ENCODE measurements at places on chromosomes 12 and 14.

- no peaks in the 10 kb centered on the region for H3K36me3 ChIP-seq
- no peak for DNase-seq
- no peak overlapping the region for H3K27ac ChIP-seq
Observed at GRCh38 chr14:101167428-101167827, 263.9 kb upstream of the RTL1 start.

- peaks cover 54% of the 10 kb centered on the region for H3K4me1 ChIP-seq
- no peaks in the 10 kb centered on the region for H3K27me3 ChIP-seq
- H3K27ac ChIP-seq, result peak overlapping the region; percentile 97
- no peak for DNase-seq
- peak overlapping the region; percentile 81 for H3K4me3 ChIP-seq
Observed at GRCh38 chr12:50505675-50506530, 1.1 kb downstream of the DIP2B start.

GRCh38 chr14:101808020-101808641 is 46.6 kb downstream of the PPP2R5C start:
- DNase-seq, result no peak
- peaks cover 15% of the 10 kb centered on the region for H3K4me1 ChIP-seq
- H3K4me3 ChIP-seq, result no peak overlapping the region
- peak overlapping the region; percentile 100 for H3K27ac ChIP-seq
- H3K27me3 ChIP-seq, result no peaks in the 10 kb centered on the region
- H3K36me3 ChIP-seq, result no peaks in the 10 kb centered on the region

DNA sequence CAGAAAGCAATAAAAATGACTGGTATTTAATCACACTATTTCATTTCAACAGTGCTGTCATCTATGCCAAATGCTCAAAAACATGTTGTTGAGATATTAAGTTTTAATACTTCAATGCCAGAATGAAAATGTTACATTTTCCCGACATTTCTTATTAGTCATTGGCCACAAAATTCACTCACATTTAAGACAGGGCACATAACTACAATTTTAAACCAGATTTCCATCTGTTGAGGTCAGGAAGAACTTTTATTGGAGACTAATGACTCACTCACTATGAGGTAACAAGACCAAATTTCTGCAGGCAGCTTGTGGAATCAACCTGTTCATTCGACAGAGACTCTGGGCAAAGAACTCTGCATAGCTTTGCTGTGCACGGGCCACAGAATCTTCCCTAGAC is 36.8 kb downstream of the PPTC7 start:
- no peak for DNase-seq
- peaks cover 70% of the 10 kb centered on the region for H3K4me1 ChIP-seq
- H3K27ac ChIP-seq, result peak overlapping the region; percentile 42

GRCh38 chr14:59246566-59246965 is 58.1 kb downstream of the DAAM1 start:
- H3K27ac ChIP-seq, result no peak overlapping the region
- H3K4me1 ChIP-seq, result peaks cover 19% of the 10 kb centered on the region
- no peaks in the 10 kb centered on the region for H3K27me3 ChIP-seq
- DNase-seq, result no peak
- H3K36me3 ChIP-seq, result no peaks in the 10 kb centered on the region

GRCh38 chr12:57623385-57623784 is 9.6 kb downstream of the B4GALNT1 start:
- peaks cover 9% of the 10 kb centered on the region for H3K4me1 ChIP-seq
- H3K4me3 ChIP-seq, result no peak overlapping the region

DNA sequence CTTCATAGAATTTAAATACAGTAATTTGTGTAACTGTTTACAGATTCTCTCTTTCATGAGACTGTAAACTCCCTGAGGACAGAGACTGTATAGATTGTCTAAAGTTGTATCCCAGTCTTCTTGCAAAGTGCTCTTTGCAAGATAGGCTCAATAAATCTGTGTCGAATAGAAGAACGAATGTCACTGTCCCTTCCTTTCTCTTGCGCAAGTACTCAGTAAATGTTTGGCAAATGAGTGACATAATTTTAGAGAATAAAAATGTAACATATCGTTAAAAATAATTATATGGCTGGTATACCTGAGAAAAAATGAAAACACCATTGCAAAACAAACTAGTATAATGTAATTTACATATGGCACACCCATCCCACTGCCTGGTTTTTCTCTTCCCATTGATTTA is 1.9 kb upstream of the RALGAPA1 start:
- no peaks in the 10 kb centered on the region for H3K27me3 ChIP-seq
- DNase-seq, result no peak
- H3K4me3 ChIP-seq, result no peak overlapping the region
- no peaks in the 10 kb centered on the region for H3K36me3 ChIP-seq

DNA sequence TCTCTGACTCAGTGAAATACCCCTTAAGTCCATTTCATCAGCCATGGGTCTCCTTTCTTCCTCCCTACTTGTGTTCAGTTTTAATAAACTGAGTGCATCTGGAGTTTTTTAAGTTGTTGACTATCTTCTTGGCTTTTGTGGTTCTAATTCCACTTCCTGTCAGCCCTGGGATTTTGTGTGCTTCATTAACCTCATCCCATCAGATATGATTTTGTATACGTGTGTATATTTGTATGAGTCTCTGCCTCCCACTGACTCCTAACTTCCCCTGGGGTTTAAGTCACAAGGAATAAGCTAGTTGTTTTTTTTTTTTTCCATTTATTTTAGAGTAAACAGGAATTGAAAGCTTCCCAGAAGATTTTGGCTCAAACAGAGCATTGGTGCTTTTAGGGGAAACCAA is 62.7 kb downstream of the TTLL5 start:
- no peaks in the 10 kb centered on the region for H3K27me3 ChIP-seq
- no peak for DNase-seq
- peaks cover 52% of the 10 kb centered on the region for H3K4me1 ChIP-seq
- H3K36me3 ChIP-seq, result no peaks in the 10 kb centered on the region
- H3K27ac ChIP-seq, result peak overlapping the region; percentile 68

GRCh38 chr12:116964054-116965050 is 53.6 kb downstream of the FBXW8 start:
- H3K27me3 ChIP-seq, result no peaks in the 10 kb centered on the region
- no peak overlapping the region for H3K27ac ChIP-seq
- no peak for DNase-seq
- peaks cover 7% of the 10 kb centered on the region for H3K4me1 ChIP-seq
- no peaks in the 10 kb centered on the region for H3K36me3 ChIP-seq

GRCh38 chr12:31387466-31387865 is 61.5 kb upstream of the SINHCAF start:
- no peak for DNase-seq
- no peaks in the 10 kb centered on the region for H3K27me3 ChIP-seq
- H3K27ac ChIP-seq, result no peak overlapping the region
- H3K36me3 ChIP-seq, result peaks cover 18% of the 10 kb centered on the region
- no peaks in the 10 kb centered on the region for H3K4me1 ChIP-seq
- H3K4me3 ChIP-seq, result no peak overlapping the region

DNA sequence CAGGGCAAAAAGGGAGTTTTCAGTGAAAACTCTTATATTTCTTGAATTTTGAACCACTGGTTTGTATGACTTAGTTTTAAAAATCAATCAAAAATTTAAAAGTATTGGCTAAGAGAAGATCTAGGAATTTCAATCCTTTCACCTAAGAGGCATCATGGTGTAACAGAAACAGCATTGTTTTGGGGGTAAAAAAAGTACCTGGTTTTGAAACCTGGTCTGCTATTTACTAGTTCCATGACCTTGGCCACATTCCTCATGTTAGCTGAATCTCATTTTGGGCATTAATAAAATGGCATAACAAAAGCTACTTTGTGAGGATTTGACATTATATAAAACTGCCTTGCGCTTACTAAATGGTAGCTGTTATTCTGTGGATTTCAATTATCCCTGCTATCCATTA is 16.7 kb upstream of the GNPNAT1 start:
- no peak for DNase-seq
- H3K27ac ChIP-seq, result no peak overlapping the region
- H3K4me1 ChIP-seq, result no peaks in the 10 kb centered on the region
- H3K4me3 ChIP-seq, result no peak overlapping the region

- H3K27me3 ChIP-seq, result peaks cover 31% of the 10 kb centered on the region
- no peaks in the 10 kb centered on the region for H3K36me3 ChIP-seq
- no peak overlapping the region for H3K4me3 ChIP-seq
- no peaks in the 10 kb centered on the region for H3K4me1 ChIP-seq
- DNase-seq, result no peak
- no peak overlapping the region for H3K27ac ChIP-seq
Observed at GRCh38 chr14:106681161-106681560, 1154.8 kb downstream of the TMEM121 start.

- peaks cover 8% of the 10 kb centered on the region for H3K4me1 ChIP-seq
- no peaks in the 10 kb centered on the region for H3K36me3 ChIP-seq
- H3K4me3 ChIP-seq, result peak overlapping the region; percentile 21
- no peak for DNase-seq
- H3K27ac ChIP-seq, result no peak overlapping the region
Observed at GRCh38 chr12:132205271-132206045, 61.2 kb downstream of the NOC4L start.

DNA sequence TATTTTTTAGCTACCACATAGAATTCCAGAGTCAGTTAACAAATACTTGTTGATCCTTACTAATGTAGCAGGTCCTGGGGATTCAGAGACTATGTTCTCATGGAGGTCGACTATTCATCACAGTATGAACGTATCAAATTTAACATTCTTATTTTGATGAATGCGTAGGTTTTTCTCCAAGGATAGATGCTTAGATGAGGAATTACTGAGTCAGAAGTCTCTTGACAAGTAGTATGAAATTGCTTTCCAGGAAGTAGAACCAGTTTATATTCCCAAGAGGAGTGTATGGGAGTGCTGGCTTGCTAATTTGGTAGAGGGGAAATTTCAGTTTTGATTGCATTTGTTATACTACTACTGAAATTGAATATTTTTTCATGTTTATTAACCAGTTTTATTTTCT is 42.8 kb upstream of the CRADD start:
- H3K27ac ChIP-seq, result peak overlapping the region; percentile 42
- no peaks in the 10 kb centered on the region for H3K4me1 ChIP-seq
- no peak overlapping the region for H3K4me3 ChIP-seq

DNA sequence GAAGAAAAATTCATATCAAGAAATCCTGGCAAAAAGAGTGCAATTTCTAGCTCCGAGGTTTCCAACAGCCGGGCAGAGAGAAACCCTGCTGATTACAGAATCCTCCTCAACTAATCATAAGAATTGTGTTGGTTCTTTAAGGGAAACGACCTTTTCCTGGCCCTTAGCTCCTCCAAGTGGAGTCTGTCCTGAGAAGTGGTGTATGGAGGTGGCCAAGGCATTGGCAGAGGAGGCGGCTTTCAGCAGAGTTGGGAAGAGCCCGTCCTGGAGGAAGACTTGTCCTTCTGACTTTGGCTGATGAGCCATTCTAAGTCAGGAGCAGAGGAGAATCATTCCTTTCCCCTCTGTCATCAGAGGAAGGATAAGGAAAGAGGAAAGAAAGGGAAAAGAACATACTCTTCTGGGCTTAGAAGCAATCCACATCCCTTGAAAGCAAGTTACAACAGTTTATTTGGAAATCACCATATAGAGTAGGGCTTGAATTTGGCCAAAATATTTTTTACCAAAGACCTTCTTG is 46.5 kb upstream of the PTCSC3 start:
- no peak for DNase-seq
- no peak overlapping the region for H3K4me3 ChIP-seq
- no peaks in the 10 kb centered on the region for H3K4me1 ChIP-seq
- no peaks in the 10 kb centered on the region for H3K36me3 ChIP-seq

DNA sequence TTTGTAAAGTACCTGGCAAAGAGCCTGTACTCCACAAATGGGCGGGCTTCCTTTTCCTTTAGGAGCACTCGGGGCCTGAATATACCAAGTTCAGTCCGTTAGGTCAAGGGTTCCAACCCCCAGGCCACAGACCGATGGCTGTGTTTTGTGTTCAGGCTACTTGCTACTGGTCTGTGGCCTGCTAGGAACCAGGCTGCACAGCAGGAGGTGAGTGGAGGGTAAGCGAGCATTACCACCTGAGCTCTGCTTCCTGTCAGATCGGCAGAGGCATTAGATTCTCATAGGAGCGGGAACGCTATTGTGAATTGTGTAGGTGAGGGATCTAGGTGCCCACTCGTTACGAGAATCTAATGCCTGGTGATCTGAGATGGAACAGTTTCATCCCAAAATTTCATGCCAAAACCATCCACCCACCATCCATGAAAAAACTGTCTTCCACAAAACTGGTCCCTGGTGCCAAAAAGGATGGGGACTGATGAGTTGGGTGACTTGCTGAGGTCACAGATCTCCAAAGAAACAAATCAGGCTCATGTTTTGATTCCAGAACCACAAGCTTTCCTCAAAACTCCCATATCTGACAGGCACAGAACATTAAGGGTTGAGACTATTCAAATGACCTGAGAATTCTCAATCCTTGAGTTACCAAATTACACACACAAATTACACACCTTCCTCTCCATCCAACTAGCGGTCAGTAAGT is 4.2 kb downstream of the CSRP2 start:
- DNase-seq, result no peak
- H3K36me3 ChIP-seq, result no peaks in the 10 kb centered on the region
- no peaks in the 10 kb centered on the region for H3K27me3 ChIP-seq
- H3K4me3 ChIP-seq, result no peak overlapping the region
- H3K27ac ChIP-seq, result no peak overlapping the region
- peaks cover 8% of the 10 kb centered on the region for H3K4me1 ChIP-seq

DNA sequence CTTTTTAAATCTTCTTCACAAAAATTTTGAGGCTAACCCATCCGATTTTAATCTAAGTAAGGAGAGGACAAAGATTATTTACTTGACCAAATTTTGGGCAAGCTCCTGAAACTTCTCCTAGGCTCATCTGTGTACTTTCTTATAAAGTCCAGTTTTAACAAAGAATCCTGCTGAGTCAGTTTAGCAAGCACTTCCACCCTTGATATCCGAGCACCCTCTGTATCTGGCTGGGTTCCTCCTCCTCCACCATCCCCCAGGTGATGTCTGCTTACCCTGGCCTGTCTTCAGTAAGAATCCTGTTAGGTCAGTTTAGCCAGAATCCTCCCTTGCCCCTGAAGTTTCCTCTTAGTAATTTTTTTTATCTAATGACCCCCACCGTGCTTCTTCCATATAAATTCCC is 140.5 kb downstream of the PHLDA1 start:
- H3K27me3 ChIP-seq, result no peaks in the 10 kb centered on the region
- H3K4me1 ChIP-seq, result no peaks in the 10 kb centered on the region
- DNase-seq, result no peak
- no peak overlapping the region for H3K4me3 ChIP-seq

- H3K4me1 ChIP-seq, result no peaks in the 10 kb centered on the region
- H3K36me3 ChIP-seq, result no peaks in the 10 kb centered on the region
- no peak overlapping the region for H3K27ac ChIP-seq
- no peak overlapping the region for H3K4me3 ChIP-seq
- DNase-seq, result no peak
- H3K27me3 ChIP-seq, result no peaks in the 10 kb centered on the region
Observed at GRCh38 chr14:105052110-105052458, 13.1 kb downstream of the GPR132 start.

DNA sequence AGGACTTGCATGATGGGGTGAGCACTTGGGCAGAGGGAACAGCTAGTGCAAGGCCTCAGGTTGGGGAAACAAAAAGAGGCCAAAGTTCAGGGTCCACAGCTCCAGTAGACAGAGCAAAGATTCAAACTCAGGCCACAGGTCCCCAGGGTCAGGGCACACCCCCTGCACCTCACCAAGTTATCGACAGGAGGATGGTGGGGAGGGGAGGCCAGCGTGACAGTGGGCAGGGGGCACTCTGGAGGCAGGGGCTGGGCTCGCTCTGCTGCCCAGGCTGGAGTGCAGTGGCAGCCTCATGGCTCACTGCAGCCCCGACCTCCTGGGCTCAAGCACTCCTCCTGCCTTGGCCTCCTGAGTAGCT is 32.4 kb upstream of the ULK1 start:
- no peaks in the 10 kb centered on the region for H3K4me1 ChIP-seq
- no peaks in the 10 kb centered on the region for H3K36me3 ChIP-seq
- no peak overlapping the region for H3K4me3 ChIP-seq

GRCh38 chr12:47071241-47071852 is 8.1 kb upstream of the PCED1B start:
- no peak overlapping the region for H3K4me3 ChIP-seq
- no peak overlapping the region for H3K27ac ChIP-seq
- H3K4me1 ChIP-seq, result peaks cover 4% of the 10 kb centered on the region
- H3K27me3 ChIP-seq, result no peaks in the 10 kb centered on the region
- H3K36me3 ChIP-seq, result no peaks in the 10 kb centered on the region
